ENCODE measurements at places on chromosomes 5 and 9.

GRCh38 chr9:91519520-91520277, 96.1 kb upstream of the NFIL3 start:
- DNase-seq, result no peak

GRCh38 chr5:74578356-74579044, 62.0 kb downstream of the ENC1 start:
- DNase-seq, result no peak

GRCh38 chr5:128264564-128265360, 181.2 kb downstream of the SLC12A2 start:
- DNase-seq, result no peak

- DNase-seq, result no peak
Measured at GRCh38 chr9:134317400-134317789, 8.9 kb upstream of the RXRA start.

GRCh38 chr9:4691795-4692194, 12.4 kb downstream of the CDC37L1 start:
- no peak for DNase-seq

DNA sequence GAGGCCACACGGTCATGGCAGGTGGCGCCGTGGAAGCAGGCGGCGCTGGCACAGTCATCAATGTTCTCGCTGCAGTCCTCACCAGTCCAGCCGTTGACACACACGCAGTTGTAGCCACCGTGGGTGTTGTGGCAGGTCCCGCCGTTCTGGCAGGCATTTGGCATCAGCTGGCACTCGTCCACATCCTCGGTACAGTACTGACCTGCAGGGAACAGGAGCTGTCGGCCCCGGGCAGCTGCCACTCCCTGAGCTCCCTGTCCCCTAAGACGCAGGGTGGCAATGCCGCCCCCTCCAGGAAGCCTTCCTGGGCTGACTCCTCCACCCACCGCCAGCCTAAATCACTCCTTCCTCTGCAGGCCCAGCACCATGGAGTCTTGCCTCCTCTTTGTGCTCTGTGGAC, 27.2 kb downstream of the NOTCH1 start:
- no peak for DNase-seq

DNA sequence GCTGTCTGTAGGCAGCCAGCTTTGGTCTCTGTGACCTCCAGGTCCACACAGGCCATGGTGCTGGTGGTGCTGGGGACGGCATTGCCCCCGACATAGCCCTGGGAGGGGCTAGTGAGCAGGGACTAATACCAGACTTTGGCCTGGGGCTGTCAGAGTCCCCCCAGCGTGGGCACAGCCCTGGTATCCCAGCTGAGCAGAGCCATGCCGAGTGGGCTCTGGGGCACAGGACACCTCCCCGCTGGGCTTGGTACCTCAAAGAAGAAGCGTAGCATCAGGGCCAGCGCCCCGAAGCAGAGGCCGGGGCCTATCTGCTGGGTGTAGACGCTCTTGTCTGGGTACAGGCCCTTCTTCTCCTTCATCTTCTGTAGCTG, 9.5 kb downstream of the MYMK start:
- no peak for DNase-seq

DNA sequence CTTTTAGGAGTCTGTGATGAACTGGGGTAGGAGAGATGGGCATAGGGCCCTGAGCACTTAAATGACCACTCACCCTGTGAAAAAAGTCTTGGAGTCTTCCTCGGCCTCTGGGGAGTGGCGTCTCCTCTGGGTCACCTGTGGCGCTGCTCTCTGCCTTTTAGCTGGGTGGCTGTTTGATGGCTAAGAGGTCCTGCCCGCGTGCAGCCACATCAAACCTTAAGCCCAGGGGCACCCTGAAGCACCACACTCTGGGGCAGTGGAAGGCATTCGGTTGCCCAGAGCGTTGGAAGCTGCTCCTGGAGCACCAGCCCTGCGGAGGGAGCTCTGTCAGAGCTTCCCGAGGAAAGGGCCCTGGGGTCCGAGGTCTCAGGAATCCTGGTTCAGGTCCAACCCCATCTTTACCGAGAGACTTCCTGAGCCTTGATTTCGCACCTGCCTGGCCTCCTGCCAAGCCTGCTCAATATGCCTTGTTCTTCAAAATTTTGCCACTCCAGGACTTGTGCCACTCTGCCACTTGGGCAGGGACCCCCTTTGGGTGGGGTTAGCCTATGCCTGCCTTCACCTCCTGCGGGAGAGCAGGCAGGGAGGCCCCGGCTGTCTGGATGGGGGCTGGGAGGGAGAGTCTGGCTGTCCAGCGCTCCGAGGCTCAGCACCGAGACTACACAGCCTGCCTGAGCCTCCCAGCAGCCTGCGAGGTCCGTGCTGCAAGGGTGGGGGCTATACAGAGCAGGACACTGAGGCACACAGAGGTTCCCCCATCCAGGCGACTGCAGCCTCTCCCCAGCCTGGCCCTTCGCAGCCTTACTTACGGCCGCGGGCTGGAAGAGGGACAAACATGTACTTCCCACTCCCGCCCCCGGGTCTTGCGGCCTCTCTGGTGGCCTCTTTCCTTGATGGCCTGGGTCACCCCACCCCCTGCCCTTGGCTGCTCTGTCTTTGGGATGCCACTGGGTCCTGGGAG, 63.4 kb upstream of the RNU6ATAC start:
- DNase-seq, result no peak

DNA sequence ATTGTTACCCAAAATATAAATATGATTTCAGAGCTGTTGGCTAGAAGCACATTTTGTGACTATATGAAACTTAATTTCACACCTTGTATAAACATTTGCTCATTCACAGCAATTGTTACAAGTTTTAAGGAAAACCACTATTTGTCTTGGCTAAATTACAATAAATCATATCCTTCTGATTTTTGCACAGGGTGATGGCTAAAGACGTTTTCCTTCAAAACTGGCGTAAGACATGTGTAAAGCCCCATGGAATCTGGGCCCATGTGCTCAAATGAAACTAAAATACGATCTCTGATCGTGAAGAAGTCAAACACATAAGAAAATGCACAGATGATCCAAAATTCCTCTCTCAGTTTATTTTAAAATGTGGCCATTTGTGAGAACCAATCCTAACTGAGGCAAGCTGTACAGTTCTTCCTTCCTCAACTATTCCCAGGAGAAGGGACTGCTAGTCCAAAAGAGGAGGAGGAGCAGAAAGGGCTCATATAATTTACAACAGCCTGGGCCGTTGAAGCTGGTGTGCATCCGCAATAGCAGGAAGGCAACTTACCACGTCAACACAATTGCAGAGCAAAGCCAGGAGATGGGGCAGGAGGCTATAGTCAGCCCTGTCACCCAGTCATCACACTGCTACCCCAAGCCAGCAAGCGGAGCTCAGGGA, 98.4 kb downstream of the MED27 start:
- no peak for DNase-seq

DNA sequence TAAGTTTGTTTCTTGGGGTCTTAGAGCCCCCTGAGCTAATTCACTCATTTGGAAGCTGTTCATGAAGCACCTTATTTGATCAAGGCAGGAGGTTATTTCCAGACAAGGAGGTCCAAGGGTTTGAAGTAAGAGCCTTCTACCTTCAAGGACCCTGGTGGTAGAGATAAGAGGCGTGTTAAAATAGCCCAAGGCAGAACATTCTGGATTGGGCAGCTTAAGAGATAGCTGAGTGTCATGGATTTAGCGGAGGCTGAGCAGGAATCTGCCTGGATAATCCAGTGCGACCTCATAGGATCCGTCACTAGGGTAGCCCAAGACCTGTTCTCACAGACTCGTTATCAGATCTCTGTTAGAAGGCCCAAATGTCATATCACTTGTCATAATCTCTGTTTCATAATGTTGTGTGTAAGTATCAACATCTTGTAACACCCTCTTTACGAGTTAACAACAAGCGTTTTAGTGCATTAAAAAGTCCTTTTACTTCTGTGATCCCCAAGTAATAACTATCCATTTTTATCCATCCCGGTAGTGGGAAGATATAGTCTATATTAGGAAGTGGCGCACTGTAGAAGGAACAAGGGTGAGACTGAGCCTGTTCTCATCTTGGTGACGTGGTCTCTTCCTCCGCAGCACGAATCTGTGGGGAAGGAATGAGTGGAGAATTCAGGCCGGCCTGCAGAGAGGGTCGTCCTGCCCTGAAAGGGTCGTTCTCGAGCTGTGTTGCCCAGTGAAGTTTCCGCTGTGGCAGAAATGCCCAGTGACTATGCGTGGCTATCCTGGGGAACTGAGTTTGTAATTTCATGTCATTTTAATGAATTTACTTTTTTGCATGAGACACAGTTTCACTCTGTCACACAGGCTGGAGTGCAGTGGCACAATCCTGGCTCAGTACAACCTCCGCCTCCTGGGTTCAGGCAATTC, 28.8 kb downstream of the SLC25A25 start:
- no peak for DNase-seq

DNA sequence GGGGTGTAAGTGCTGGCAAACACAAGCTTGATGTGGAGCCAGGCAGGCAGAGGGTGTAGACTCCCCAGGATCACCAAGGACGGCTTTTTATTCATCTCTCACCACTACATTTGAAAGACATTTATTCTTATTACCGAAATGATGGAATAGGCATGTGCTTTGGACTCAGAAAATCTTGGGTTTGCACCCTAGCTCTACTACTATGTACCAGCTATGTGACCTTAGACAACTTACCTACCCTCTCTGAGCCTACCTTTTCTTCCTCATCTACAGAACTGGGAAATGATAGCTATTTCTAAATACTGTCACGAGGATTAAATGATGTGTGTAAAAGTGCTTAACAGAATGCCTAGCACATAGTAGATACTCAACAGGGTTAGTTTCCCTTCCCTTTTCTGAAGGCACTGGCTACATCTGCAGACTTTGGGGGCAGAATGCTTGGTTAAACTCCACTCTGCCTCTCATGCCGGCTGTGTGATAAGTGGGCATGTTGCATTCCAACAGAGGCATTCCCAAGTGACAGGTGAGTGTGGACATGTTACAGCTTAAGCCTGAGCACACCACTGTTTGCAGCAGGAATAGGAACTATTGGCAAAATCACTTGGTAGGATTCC, 94.8 kb downstream of the SLC1A3 start:
- DNase-seq, result no peak

GRCh38 chr5:7851617-7852289, 820 bp upstream of the CFAP90 start:
- DNase-seq, result no peak

DNA sequence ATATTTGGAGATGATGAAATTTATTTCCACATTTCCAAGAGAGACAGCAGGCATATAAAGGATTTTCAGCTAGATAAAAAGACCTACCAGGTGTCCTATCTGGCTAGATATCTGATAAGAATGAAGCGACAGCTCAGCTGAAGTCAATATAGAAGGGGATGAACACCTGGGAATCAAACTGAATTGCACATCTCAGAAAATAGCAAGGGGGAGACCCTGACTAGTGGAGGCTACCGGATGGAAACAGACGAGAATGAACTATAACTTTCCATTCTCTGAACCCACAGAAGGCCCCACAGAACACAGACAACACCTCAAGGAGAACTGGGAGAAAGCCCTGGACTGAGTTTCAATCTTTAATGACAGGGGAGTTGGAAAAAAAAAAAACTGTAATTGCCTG, 51.1 kb downstream of the CPLANE1 start:
- DNase-seq, result peak; percentile 39

DNA sequence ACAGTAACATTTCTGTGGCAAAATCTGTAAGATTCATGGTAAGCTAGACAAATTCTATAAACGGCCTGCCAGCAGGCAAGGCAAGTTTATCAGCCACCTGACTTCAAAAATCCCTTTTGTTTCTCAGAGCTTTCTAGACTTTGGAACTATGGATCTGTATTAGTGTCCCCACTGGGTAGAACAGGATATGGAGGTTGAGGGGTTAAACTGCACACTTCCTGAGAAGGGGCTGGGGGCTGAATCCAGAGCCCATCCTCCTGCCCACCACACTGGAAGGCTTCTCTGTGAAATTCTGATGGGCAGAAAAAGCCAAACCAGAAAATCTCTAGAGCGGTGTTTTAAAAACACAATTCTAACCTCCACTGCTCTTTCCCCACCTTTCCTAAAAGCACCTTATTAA, 128.7 kb downstream of the ENTREP1 start:
- DNase-seq, result no peak

DNA sequence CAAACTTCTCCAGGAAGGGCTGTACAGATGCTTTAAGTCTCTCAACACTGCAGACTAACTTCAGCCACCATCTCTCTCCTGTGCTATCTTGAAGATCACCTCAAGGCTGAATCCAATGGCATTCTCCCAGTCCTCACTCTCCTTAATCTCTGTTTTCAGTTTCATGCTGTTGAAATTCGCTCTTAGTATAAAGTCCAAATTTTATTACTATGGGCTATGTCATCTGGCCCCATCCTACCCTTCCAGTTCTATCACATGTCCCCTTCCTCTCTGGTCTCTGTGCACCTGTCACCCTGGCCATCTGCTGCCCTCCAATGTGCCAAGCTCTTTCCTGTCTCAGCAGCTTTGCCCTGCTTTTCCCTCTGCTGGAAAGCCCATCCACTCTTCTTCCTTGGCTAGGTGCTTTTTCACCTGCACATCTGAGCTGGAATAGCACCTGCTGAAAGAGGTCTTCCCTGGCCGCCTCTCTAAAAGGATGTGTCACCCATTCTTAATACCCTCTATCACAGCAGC, 284.7 kb upstream of the MAP3K1 start:
- no peak for DNase-seq

GRCh38 chr5:169173372-169173771, 127.6 kb downstream of the SLIT3 start:
- DNase-seq, result no peak

DNA sequence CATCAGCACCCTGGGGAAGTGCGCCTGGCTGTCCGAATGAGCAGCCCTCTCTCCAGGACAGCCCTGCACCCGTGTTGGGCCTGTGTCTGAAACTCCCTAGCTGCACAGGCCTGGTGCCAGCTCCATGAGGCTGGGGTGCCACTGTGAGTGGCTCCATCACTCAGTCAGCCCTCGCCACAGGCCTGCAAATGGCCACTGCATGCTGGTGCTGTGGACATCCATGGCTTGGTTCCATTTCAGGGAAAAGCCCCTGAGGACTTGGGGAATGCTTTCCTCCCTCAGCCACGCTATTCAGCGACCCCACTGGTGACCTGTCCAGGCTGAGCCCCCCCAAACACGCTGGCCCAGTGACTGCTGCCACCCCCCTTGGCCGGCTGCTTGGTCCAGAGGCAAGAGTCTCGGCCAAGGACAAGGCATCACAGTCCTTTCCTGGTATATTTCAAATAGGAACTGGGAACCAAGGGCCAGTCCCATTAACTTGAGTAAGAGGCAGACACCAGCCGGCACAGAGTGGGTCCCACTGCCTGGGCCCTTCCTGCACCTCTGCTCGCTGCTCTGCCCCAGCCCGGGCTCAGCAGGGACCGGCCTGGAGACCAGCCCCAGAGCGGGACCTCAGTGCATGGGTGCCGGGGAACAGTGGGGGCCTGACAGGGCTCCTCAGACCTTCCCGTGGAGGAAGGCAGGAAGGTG, 181.3 kb downstream of the AUH start:
- DNase-seq, result no peak

- no peak for DNase-seq
Measured at GRCh38 chr9:110994771-110995241, 43.5 kb downstream of the LPAR1 start.

GRCh38 chr9:8694983-8695588, 895.5 kb upstream of the DMAC1 start:
- no peak for DNase-seq

DNA sequence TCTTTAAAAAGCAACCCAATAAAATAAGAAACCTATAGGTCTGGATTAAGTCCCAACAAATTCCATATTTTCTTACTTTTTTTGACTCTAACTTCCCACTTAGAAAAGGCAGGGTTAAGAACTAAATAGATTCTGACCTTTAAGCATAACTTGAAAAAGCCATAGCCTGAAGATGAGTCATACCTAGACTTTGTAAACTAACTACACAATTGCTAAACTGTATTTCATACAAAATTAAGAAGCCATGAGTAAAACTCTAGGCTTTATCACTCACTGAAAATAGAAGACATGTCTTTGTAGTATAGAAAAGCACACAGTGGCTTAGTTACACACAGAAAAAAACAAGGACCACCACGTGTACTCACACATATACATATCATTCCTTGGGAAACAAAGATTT, 51.5 kb downstream of the MLLT3 start:
- no peak for DNase-seq

Measured in MM.1S (cell line).